ENCODE measurements at places on chromosomes 13 and 19.

DNA sequence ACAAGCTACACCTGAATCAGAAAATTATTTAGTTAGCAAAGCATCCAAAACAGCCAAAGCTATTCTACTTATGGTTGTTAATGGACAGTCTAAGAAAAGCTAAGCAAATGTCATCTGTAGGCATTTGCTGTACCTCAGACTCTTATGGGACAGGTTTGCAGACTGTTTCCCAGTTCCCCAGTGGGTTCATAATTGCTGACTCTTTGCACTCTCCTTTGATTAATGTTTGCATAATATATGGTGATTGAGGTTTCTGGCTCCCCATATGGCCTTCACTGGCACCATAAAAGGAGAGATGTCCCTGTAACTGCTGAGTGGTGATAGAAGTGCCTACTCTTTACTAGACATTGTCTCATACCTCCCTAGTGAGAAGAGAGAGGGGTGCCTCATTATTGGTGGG is 142.1 kb downstream of the GPC6 start:
- no peaks in the 10 kb centered on the region for H3K4me1 ChIP-seq
- H3K4me3 ChIP-seq = no peak overlapping the region
- no peak for DNase-seq
- H3K27ac ChIP-seq = no peak overlapping the region
- H3K27me3 ChIP-seq = no peaks in the 10 kb centered on the region
- no peaks in the 10 kb centered on the region for H3K36me3 ChIP-seq

DNA sequence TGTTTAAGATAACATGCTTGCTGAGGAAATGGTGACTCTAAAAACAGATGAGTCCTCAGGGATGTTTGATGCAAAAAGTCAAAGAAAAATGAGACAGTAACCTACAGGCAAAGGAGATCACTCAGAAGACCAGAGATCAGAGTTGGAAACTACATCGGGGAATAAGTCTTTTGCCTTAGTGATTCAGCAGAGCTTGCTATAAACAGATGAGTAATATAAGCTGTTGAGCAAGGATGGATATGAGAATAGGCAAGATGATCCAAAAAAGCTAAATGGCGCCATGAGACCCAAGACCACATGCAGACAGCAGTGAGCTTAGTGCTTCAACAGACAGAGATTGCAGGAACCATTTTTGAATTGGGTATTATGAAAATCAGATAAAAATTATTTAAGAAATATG is 168.6 kb downstream of the POSTN start:
- H3K27ac ChIP-seq = no peak overlapping the region
- H3K36me3 ChIP-seq = no peaks in the 10 kb centered on the region
- H3K27me3 ChIP-seq = no peaks in the 10 kb centered on the region
- H3K4me1 ChIP-seq = no peaks in the 10 kb centered on the region
- no peak for DNase-seq
- H3K4me3 ChIP-seq = no peak overlapping the region

DNA sequence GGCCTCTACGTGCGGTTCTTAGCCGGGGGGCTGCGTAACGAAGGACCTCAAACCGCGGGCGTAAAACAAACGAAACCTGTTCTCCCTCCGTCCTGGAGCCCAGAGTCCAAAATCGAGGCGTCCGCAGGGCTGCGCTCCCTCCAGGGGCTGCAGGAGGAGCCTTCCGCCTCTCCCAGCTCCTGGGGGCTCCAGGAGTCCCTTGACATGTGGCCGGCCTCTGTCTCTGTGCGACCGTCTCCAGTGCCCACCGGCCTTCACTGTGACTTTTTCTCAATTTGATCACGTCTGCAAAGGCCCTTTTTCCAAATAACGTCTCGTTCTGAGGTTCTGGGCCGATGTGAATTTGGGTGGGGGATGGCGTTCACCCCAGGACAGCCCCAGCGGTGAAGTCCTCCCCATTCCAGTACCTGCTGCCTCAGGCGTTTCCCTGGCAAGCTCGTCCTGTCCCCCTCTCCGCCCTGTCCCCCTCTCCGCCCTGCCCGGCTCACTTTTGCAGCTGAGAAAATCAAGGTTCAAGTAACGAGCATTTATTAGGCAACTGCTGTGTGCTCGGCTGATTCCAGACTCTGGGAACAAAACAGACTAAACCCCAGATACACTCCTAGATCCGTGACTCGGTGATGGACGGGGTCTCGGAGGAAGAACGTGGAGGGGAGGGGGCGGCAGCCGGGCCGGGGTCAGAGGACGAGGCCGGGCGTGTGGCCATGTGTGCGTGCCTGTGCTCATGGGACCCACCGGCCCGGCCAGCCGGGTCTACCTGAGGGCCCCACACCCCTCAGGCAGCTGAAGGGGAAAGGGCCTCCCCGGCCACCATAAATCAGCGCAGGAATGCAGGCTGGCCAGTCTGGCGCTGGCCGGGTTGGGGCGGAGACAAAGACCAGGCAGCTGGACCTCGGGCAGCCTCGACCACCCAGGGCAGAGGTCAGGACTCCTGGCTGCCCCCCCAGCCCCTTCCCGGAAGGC is 28.1 kb upstream of the WDR18 start:
- peaks cover 13% of the 10 kb centered on the region for H3K4me1 ChIP-seq
- H3K27ac ChIP-seq = no peak overlapping the region
- DNase-seq = no peak
- no peak overlapping the region for H3K4me3 ChIP-seq

GRCh38 chr19:31810536-31811109 is 461.4 kb upstream of the TSHZ3 start:
- no peak overlapping the region for H3K27ac ChIP-seq
- H3K36me3 ChIP-seq = no peaks in the 10 kb centered on the region
- H3K27me3 ChIP-seq = no peaks in the 10 kb centered on the region
- H3K4me3 ChIP-seq = no peak overlapping the region

DNA sequence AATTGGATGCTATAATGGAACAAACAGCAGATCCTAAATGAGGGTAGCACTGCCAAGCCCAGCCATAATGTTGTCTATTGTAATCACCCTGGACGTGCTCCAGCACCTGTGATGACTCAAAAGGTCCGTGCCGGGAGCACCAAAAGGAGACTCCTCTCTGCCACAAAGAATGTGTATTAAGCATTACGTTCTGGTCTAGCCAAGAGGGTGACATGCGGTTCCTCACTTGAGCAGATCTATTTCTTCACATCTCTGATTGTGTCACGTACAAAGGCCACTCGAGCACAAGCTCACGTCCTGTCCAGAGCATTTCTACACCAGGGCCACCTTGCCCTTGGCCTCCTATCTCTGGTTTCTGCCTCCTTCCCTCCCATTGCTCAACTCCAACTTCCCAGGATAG is 219.9 kb upstream of the IRS2 start:
- no peak for DNase-seq
- H3K4me1 ChIP-seq = no peaks in the 10 kb centered on the region
- no peaks in the 10 kb centered on the region for H3K27me3 ChIP-seq
- no peaks in the 10 kb centered on the region for H3K36me3 ChIP-seq

GRCh38 chr13:100809856-100810255 is 135.3 kb upstream of the TMTC4 start:
- no peak overlapping the region for H3K4me3 ChIP-seq
- no peak overlapping the region for H3K27ac ChIP-seq
- DNase-seq = no peak
- H3K27me3 ChIP-seq = no peaks in the 10 kb centered on the region

DNA sequence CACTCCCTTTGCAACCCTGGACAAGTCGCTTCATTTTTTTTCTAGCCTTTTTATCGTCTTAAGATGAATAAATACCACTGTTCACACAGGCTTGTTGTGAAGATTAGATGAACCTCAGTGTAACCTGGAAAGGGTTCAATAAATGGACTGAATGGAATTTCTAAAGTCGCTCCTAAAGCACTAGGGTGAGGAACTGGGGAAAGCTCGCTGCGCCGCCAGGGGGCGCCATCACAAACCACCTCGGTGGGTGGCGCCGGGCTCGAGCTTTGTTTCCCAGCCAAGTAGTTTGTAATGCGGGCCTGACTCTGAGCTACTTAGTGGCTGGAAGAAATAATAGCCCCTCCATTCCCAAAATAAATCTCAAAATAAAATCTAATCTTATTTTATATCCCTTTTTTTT is 2.2 kb upstream of the CEACAM6 start:
- DNase-seq = peak; percentile 67
- no peaks in the 10 kb centered on the region for H3K4me1 ChIP-seq

GRCh38 chr19:29569038-29569911 is 36.8 kb upstream of the POP4 start:
- H3K4me3 ChIP-seq = no peak overlapping the region
- H3K4me1 ChIP-seq = no peaks in the 10 kb centered on the region
- H3K36me3 ChIP-seq = no peaks in the 10 kb centered on the region
- no peak overlapping the region for H3K27ac ChIP-seq
- H3K27me3 ChIP-seq = no peaks in the 10 kb centered on the region

GRCh38 chr19:12774588-12775555 is at the start of gene HOOK2:
TSS of gene HOOK2 (minus strand) at chr19:12775552. CDS start at chr19:12775449, 103 bp downstream.
- no peaks in the 10 kb centered on the region for H3K36me3 ChIP-seq
- H3K27ac ChIP-seq = peak within 1 kb of the TSS; percentile 74
- DNase-seq = no peak
- no peaks in the 10 kb centered on the region for H3K27me3 ChIP-seq
- H3K4me3 ChIP-seq = peak within 1 kb of the TSS; percentile 51
- H3K4me1 ChIP-seq = peaks cover 38% of the 10 kb centered on the region

GRCh38 chr13:50511877-50512341 is 331.6 kb downstream of the DLEU7 start:
- H3K27me3 ChIP-seq = no peaks in the 10 kb centered on the region
- DNase-seq = no peak
- peaks cover 17% of the 10 kb centered on the region for H3K4me1 ChIP-seq
- peak overlapping the region; percentile 56 for H3K27ac ChIP-seq

- no peaks in the 10 kb centered on the region for H3K4me1 ChIP-seq
- H3K4me3 ChIP-seq = no peak overlapping the region
- DNase-seq = no peak
- no peak overlapping the region for H3K27ac ChIP-seq
- no peaks in the 10 kb centered on the region for H3K27me3 ChIP-seq
These were observed 7.2 kb downstream of the TSKS start for GRCh38 chr19:49755956-49756355.

DNA sequence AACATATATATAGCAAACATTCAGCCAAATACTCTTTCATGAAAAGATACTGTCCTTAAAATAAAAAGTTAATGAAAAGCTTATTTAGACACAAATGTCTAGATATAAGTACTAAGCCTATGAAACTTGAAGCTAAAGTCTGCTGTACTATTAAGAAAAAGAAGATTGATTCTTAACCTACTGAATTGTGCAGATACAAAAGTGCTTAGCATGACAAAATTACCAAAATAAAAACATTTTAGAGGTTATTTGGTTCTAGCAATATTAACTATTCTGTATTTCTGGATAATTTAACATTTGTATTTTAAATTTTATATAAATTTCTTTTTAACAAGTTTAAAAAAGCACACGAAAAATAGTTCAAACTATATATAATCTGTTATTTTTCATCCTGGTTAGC is 8.8 kb downstream of the RNF6 start:
- peaks cover 5% of the 10 kb centered on the region for H3K4me1 ChIP-seq
- H3K4me3 ChIP-seq = no peak overlapping the region
- H3K27me3 ChIP-seq = no peaks in the 10 kb centered on the region

DNA sequence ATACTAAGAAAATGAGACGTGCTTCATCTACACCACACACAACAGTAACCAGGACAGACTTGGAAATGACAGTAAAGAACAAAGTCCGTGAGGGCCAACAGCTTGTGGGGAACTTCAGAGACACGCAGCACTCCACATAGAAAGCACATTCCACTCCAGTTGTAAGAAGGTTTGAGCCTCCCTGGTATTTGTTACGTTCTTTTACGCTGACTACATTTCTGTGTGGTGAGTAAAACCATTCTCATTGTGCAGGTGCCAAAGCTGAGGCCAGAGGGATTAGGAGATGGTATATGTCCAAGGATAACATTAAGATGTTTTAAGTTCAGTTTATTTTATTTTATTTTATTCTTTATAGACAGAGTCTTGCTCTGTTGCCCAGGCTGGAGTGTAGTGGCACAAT is 1189.9 kb downstream of the UQCRFS1 start:
- no peaks in the 10 kb centered on the region for H3K27me3 ChIP-seq
- no peak overlapping the region for H3K27ac ChIP-seq
- no peaks in the 10 kb centered on the region for H3K36me3 ChIP-seq
- H3K4me3 ChIP-seq = no peak overlapping the region
- no peaks in the 10 kb centered on the region for H3K4me1 ChIP-seq
- DNase-seq = no peak

DNA sequence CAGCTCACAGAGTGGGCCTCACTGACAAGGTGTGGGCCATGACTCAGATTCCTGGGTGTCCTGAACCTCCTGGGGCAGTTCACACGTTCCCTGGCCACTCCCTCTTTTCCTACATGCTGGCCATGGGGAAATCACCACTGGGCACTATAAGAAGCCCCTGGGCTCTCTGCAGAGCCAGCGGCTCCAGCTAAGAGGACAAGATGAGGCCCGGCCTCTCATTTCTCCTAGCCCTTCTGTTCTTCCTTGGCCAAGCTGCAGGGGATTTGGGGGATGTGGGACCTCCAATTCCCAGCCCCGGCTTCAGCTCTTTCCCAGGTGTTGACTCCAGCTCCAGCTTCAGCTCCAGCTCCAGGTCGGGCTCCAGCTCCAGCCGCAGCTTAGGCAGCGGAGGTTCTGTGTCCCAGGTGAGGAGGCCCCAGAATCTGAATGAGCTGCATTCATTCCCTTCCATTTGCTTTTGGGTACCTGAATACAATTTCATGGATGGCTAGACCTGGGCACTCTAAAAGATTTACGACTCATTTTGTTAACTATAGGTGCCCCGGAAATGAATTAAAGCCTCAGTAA is at the start of gene OLFM4:
TSS of gene OLFM4 (plus strand) at position 177 of the 567 bp plus-strand sequence. CDS start at position 201, 24 bp downstream.
- no peak within 1 kb of the TSS for H3K27ac ChIP-seq
- no peaks in the 10 kb centered on the region for H3K27me3 ChIP-seq
- no peak within 1 kb of the TSS for H3K4me3 ChIP-seq
- H3K4me1 ChIP-seq = no peaks in the 10 kb centered on the region
- no peaks in the 10 kb centered on the region for H3K36me3 ChIP-seq

DNA sequence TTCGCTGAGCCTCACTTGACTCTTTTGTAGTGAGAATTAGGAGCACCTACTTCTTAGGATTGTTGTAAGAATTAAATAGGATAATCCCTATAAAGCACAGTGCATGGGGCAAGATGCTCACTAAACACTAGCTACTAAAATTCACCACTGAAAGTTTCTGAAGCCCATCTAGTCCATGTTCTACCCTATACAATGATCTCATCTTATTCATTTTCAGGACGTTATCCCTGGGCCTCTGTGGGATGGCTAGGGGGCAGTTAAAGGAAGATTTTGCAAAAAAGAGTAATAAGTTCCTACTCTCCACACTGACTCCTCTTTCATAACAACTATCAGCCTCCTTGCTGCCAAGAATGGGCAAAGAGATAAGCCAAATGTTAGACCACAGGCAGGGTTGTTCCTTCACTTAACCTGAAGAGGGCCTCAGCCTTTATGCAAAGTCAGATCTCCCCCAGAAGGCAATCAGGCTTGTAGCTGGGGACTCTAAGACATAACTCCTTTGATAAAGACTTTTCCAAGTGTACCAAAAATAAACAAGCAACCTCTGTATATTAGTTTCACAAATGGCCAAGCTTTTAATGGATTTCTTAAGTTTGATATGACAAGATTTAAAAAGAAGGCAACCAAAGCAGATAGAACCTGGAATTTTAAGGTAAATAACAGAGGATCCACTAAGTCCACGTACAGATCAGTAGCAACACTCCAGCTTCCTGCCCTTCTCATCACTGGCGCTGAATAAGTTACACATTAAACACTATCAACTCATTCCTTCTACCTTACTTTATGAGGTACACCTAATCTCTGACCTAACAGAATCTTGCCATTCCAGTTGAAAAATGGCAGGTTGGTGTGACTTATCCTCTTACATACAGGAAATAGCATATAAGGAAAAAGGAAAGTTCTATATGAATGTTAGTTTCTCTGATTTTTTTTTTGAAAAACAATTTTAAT is 44.4 kb downstream of the ELF1 start:
- H3K4me1 ChIP-seq = peaks cover 86% of the 10 kb centered on the region
- peak overlapping the region; percentile 100 for H3K4me3 ChIP-seq
- H3K27ac ChIP-seq = peak overlapping the region; percentile 52
- peak; percentile 72 for DNase-seq

GRCh38 chr13:110067355-110068175 is 239.4 kb downstream of the COL4A1 start:
- H3K4me1 ChIP-seq = no peaks in the 10 kb centered on the region
- H3K27ac ChIP-seq = no peak overlapping the region
- DNase-seq = no peak
- H3K4me3 ChIP-seq = no peak overlapping the region
